ENCODE measurements at places on chromosomes 5 and 9.
A peak's percentile ranks its signal among the peaks of the same experiment; 100 is the strongest.

DNA sequence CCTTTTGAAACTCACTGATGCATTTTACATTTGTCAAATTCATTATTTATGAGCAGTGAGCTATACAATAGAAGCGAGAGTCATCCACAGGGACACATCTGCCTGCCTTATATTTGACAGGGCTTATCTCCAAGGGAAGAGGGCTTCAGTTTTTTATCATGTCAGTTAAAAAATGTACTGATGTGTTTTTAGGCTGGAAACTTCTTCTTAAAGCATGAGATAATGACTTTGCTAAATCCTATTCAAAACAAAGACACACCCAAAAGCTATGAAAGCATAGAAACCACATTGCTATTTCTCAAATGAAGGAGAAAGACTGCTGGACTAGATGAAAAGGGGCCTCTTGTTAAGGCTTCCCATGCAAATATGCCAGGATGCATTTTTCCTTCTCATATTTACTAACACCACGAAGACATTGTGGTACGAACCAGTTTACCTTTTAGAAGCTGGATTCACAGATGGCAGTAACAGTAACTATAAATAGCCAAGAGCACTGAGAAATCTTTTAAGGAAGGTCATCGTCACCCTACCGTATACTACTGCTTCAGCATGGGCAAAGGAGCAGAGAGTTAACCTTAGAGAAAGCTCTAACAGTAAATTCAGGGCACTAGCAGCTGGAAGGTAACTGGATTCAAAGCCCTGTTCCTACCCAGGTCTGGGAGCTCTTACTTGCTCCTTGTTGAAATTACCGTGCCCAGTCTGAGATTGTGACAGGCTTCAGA is 86.3 kb upstream of the IFNK start:
- no peak for DNase-seq

DNA sequence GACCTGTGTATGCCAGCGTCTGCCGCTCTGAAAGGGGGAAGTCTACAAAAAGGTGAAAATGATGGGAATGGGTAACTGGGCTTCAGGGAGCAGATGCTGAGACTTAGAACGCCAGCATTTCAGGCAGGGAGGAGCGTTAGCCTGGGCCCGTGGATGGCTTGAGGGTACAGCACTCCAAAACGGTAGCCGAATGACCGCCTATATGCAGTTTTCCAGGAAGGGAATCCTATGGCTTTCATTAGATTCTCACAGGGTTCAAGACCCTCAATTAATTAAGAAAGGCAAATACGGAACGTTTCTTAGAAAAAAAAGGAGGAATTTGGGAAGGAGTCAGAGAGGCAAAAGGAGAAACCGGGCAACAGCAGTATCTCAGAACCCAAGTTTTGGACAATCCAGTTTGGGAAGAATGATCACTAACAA is 639 bp downstream of the AMACR start:
- DNase-seq: no peak

- no peak for DNase-seq
These were observed 13.8 kb downstream of the GZMK start for GRCh38 chr5:55037890-55038289.

DNA sequence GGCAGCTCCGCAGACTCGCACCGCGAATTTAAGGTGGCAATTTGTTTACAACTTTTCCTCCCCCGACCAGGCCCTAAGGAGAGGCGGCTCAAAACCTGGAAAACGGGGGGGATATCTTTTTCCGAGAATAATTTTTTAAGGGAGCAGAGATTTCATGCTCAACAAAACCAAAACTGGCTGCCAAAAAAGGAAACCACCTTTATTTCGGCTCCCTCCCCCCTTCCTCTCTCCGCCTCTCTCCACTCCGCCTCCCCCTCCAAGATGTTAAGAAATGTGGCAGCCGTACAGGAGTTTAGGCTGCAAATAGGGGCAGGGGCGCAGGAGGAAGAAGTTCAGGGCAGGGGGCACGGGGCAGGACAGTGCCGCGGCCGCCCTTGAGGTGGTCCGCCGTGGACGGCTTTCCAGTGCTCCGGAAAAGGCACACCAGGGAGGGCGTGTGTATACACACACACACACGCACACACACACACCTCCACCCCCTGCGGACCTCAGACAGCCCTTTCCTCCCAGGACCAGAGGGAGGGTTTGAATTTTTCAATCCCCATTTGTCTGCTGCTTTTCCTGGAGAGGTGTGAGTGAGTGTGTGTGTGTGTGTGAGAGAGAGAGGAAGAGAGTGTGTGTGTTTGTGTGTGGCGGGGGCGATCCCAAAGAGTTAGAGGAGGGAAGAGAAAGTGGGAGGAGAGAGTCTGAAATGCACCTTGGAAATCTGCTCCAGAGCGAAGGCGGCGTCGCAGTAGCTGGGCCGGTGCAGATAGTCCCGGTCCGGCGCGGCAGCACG is 9.1 kb downstream of the PTCH1 start:
- DNase-seq: peak; percentile 10

- no peak for DNase-seq
These were observed 58.2 kb downstream of the CHSY3 start for GRCh38 chr5:129962506-129962905.

DNA sequence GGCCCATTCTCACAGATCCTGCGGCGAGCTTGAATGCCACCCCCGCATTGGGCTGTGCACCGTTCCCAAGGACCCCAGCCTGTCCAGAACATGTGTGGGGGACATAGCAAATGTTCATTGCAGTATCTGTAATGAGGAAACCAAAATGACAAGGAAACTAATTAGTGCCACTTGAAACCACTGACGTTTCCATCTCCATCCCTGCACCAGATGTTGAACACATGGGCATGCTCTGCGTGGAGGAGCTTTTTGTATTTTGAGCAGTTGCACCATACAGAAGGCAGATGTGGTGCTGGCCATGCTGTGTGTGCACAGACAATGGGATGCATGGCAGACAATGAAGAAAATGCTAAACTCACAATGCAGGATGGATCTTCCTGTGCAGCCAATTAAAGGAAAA is 437.7 kb downstream of the SEMA5A start:
- DNase-seq: no peak

DNA sequence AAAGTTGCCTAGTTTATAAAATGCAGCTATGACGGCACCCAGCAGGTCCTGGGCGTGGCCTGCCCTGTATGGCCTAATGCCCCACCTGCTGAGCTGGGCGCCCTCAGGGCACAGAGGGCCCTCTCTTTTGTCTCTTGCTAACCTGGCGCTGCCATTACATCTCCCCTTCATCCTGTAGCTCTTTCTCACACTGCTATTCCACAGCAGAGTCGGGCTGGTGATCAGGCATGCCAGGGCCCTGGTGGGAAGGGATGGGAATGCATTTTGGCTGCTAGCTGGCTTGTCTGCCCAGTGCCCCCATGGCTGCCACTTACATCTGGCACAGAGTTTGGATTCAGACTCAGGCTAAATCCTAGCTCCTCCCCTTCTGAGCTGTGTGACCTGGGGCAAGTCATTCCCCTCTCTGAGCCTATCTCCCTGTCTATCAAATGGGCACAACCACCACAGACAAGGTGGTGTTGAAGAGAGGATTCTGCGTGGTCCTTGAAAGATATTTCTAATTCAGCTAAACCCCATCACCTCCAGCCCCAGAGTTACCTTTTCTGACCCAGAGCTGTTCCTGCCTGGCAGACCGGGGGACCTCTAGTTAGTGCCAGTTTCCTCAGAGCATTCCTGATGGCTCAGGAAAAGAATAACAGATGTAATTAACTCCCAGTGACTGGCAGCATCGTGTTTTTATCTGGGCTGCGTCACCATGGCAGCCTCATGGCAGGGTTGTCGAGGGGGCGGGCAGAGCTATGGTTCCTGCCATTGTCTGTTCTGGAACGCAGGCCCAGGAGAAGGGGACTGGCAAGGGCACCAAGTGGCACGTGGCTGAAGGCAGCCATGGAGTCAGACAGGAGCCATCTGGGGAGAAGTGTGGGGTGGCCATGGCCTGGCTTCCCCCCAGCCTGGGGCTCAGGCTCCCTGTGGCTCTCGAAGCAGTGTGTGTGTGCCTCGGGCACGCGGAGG is 6.3 kb downstream of the PRR7 start:
- DNase-seq: no peak

GRCh38 chr9:82410306-82410705 is 421.7 kb downstream of the SPATA31D1 start:
- DNase-seq: no peak

GRCh38 chr9:38287420-38287985 is 105.0 kb upstream of the ALDH1B1 start:
- no peak for DNase-seq

DNA sequence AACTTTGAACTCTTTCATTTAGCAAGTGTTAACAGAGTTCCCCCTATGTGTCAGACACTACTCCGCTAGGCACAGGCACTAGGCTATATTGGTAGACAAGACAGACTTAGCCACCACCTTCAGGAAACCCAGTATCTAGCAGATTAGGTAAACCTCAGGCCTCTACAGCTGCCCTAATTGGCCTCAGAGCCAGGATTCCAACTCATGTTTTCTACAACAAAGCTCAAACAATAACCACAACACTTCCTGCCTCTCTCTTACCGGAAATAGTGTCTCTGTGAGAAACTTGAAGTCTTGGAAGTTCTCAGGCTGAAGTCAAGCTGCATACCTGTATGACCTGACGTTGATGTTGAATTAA is 116.6 kb upstream of the SLC44A1 start:
- DNase-seq: no peak

DNA sequence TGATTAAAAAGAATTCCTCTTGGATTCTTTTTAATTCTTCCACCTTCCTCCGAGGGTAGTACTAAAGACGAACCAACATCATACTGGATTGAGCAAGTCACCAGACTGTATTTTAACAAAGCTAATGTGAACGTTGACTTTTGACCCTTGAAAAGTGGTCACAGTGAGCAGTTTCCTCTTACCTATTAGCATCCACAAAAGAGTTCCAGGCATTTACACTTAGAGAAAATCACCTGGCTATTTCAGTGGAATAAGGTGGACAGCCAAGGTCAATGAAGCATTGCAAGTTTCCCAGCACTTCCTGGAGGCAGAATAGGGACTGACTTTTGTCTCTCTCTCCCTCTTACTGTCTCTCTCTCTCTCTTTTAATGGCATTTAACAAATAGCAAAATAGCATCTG is 145.1 kb upstream of the DAB2 start:
- no peak for DNase-seq

GRCh38 chr9:129716091-129716490 is 36.8 kb downstream of the PTGES start:
- DNase-seq: no peak

GRCh38 chr9:16076511-16076910 is 523.7 kb downstream of the CCDC171 start:
- DNase-seq: no peak

DNA sequence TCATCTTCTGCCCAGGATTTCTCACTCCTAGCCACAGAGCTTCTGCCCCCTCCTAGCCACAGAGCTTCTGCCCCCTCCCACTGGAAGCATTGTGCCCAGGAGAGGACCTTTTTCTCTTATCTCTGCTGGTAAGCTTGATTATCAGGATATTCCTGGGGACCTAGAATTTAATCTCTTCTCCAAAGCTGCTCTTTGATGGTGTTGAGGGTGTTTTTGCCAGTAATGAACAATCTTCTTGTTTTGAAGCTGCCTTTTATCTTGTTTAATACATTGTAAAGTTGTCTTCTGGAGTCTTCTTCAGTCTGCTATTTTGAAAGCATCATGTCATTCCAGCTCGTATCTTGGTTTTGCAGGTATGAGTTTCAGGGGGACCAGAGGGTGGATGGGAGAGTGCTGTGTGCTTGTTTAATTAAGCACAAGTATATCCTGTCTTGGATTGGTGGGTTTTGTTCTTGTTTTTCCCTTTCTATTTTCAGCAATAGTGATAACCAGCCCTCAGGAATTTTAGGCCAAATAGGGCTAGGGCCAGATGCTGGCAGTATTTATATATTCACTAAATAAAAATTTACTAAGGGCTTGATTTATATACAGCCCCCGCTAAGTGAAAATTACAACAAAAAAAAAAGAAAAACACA is 214.0 kb upstream of the DMRT1 start:
- no peak for DNase-seq

GRCh38 chr5:139113892-139114291 is 84.3 kb downstream of the SIL1 start:
- no peak for DNase-seq

GRCh38 chr9:119009249-119009648 is 360.0 kb downstream of the BRINP1 start:
- DNase-seq: no peak

GRCh38 chr5:151038801-151039238 is 18.4 kb downstream of the GPX3 start:
- no peak for DNase-seq

- no peak for DNase-seq
These were observed 369.2 kb downstream of the PLK2 start for GRCh38 chr5:58090704-58091103.

DNA sequence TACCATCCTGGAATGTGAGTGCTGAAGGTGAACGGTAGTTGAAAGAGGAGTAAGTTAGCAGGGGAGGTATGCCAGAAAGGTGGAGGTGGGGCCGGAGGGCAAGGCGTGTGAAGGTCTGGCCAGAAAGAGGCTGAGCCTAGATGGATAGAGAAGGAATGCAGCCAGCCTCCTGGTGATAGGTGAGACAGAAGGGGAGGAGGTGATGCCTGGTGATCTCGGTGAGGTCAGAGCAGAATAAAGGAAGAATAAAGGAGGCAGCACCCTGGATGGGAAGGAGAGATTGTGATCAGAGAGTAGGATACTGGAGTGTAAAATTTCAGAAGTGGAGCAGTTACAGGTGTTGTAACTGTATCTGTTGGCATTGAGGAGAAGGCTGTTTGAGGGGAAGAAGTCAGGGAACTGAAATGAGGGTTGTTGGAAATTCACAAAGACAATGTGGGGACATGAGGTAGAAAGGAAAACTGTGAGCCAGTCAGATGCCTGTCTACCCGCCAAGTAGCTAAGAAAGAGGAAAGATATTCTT is 2.0 kb downstream of the GNG10 start:
- DNase-seq: no peak

DNA sequence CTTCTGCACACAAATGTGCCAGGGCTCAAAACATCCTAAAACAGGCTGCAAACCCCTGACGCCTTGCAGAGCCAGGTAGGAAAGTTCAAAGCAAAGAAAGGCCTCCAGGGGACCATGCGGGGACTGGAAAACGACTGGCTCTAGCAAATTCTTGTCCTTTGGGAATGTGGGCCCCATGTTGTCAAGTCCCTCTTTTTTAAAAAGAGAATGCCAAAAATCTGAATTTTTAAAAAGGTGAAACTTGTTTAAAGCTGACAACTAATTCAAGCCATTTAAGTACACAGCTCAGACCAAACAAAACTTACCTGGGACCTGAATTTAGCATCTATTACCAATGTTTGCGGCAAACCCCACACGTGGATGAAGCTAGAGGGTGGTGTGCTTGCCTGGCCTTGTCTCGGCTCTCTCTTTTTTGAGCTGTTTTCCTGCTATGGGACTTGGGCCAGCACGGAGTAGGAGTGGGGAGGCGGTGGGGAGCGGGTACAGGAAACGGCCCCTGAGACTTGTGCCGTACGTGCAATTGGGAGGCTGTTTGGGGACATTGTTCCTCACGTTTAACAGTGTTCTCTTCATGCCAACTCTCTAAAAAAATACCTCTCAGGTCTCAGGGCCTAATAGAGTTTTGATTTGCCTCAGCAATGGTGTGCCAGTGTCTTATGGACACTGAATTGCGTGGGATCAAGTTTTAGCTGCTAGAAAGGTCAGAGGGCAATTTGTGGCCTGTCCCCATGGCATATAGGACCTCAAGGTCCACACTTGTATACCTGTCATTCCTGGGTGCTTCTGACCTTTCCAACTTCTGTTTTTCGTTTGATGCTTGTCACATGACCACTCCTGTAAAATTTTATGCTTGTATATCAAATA is 15.1 kb upstream of the PHF19 start:
- DNase-seq: no peak

Measured in LNCaP clone FGC (cell line).